GM23248 (cell line): ENCODE measurements at places on chromosomes 5 and 9.

GRCh38 chr5:111781200-111781599, 24.2 kb upstream of the NREP start:
- no peak for DNase-seq

GRCh38 chr9:10331157-10331556, 281.6 kb downstream of the PTPRD start:
- no peak for DNase-seq

DNA sequence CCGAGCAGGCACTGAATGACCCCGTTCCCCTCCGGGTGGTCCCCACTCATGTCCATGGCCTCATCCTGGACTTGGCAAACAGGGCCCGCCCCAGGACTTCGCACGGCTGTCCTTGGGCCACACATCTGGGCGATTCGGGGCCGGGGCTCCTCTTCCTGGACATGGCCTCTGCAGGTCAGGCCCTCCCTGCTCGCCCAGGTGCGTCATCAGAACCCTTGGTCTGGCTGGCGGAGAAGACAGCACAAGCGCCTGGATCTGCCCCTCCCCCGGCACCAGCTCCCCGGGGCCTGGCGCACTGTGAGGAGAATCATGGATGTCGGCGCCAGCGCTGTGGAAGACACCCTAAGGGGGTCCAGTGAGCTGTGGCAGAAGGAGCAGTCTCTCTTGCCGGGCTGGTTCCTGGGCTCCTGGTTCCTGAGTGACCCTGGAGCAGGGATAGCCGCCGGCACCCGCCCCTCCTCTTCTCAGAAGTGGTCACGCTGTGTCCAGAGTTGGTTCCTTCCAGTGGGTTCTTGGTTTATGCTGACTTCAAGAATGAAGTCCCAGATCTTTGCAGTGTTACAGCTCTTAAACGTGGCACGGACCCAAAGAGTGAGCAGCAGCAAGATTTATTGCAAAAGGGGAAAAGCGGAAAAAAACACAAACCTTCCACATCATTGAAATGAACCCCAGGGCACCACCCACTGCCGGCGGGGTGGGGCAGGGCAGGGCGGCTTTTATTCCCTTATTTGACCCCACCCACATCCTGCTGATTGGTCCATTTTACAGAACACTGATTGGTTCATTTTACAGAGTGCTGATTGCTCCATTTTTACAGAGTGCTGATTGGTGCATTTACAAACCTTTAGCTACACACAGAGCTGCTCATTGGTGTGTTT, 25.9 kb upstream of the SLC12A7 start:
- no peak for DNase-seq

DNA sequence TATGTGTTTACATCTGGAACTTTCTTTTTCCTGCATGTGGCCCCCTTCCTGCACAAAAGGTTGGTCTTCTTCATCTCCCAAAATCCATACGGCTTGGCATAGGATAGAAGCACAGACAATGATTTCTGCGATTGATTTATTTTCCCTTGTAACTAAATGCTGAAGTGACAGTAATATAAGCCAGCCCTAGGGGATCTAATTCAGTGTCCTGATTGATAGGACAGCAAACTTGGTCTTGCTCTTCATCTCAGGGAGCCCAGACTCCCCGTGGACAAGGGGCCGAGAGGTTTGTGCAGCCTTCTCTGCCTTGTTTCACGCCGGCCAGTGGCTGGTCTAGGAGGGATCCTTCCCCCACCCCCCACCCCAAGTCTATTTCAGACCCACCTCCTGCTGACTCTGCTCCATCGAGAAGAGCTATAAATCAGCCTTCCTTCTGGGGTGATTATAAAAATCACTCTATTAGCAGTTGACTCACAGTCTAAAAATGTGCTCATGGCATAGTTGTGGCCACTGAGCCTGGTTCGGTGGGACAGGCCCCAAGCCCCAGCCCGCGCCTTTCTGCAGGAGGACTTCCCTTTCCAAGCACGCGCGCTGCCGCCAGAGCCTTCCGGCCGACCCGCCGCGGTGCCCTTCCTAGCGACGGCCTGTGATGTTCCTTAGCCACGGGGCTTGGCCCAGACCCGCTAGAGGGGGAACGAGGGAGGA, 89.8 kb upstream of the COL5A1 start:
- DNase-seq, result peak; percentile 93

- DNase-seq, result no peak
These were observed 88.8 kb downstream of the NSUN2 start for GRCh38 chr5:6543830-6544560.

DNA sequence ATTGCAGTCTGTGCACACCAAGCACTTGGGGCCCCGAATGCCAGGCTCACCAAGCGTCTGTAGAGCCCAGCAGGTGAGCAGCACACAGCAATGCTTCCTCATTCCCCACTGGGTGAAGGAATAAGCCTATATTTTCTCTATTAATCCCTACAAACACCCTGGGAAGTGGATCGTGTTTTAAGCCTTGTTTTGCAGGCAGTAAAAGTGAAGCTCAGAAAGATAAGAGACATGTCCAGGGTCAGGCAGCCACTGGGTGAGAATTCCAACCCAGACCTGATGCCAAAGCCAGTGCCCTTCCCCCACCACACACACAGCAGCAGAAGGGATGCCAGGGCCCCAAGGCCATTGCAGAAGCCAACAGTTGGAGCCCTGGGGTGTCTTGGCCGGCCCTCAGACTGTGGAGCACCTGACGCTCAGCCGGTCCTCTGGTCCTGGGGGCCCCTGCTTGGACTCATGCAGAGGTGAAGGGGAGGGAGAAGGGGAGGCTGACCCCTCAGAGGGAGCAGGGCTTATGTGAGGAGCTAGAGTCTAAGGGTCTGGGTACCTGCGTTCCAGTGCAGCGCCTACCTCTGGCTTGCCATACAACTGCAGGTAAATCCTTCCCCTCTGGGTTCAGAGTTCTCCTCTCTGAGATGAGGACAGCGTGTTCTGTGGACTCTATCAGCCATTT, 26.3 kb upstream of the SYNPO start:
- DNase-seq, result no peak

- DNase-seq, result no peak
These were observed 134.1 kb upstream of the ZNF462 start for GRCh38 chr9:106728860-106729259.

GRCh38 chr5:124604419-124604818, 142.0 kb downstream of the ZNF608 start:
- DNase-seq, result no peak

- no peak for DNase-seq
These were observed 19.4 kb downstream of the DAP start for GRCh38 chr5:10741661-10742060.

DNA sequence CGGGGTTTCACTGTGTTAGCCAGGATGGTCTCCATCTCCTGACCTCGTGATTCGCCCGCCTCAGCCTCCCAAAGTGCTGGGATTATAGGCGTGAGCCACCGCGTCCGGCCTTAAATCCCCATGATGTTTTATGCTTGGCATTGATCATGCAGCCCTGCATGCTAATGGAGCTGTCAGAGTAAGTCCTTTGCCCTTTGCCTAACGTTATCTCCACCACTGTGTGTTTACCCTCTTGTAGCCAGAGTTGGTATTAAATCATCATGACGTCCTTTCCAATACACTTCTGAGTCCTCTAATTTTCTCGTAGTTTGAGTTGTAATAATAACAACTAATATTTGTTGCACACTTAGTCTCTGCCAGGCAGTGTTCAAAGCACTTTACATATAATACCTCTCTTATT, 57.2 kb upstream of the ZFAND5 start:
- DNase-seq, result no peak

- no peak for DNase-seq
These were observed 21.7 kb downstream of the CCL28 start for GRCh38 chr5:43390471-43390870.

DNA sequence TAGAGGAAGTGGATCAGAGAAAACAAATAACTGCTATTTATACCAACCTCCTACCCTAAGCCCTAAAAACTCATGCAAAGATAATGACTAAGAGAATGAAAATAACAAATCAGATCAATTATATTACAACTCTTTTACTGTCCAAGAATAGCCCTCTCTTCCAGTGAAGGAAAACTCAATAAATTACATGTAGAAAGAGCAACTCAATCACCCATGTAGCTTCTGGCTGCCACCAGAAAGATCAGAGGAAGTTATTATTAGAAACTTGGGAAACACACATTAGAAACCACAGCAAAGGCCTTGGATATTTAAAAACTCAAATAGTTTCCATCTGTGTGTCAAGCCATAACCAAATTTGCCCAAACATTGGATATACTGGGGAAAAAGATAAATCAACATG, 134.0 kb upstream of the TARS1 start:
- peak; percentile 44 for DNase-seq

- peak; percentile 94 for DNase-seq
These were observed 190.0 kb downstream of the FANCC start for GRCh38 chr9:95127249-95128176.

DNA sequence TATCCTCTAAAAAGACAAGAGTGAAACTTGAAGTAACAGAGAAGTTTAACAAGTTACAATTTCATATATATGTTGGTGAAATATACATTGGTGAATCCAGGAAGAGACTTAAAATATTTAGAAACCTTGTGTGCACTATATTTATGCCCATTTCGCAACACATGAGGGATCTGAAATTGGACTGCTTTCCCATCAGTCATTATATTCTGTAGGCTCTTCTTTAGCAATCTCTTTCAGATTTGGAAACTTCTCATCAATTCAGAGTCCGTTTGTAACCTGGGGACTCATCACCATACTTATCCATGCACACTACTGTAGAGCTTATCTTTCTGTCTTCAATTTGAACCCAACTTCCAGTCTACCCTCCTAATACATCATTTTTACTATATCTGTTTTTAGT, 2.1 kb downstream of the ITGA1 start:
- DNase-seq, result no peak

GRCh38 chr5:122674385-122674784, 100.5 kb upstream of the SNX2 start:
- DNase-seq, result peak; percentile 56

DNA sequence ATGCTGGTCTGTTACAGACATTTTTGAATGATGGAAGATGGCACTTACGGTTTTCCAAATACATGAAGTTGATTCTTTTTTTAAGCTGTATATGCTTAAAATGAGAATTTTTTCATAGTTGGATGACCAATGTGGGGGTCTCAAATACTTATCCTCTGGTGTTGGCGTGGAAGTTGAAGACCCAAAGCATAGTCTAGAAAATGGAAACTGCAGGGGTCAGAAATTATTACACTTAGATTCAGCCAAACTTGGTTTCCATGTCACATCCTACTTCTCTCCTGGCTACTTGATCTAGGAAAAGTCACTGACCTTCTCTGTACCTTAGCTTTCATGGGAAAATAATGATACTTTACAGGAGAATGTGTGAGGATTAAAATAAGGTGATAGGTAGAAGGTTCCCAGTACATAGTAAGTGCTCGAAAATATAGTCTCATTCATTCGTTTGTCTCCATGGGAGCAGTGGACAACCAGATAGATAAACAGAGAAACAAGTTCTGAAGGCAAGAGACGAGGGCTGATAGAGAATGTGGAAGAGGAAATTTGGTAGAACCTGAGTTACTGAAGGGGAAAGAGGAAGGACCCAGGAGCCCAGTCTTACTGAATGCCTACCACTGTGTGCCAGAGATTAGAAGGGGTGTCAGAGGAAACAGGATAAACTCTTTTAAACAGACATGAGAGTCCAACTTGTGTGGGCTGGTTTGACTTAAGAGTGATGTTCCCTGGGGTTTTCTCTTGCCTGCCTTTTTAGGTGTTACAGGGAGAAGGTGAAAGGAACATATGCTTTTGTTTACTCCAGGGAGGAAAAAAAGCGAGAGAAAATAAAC, 560.3 kb upstream of the KLF4 start:
- no peak for DNase-seq

DNA sequence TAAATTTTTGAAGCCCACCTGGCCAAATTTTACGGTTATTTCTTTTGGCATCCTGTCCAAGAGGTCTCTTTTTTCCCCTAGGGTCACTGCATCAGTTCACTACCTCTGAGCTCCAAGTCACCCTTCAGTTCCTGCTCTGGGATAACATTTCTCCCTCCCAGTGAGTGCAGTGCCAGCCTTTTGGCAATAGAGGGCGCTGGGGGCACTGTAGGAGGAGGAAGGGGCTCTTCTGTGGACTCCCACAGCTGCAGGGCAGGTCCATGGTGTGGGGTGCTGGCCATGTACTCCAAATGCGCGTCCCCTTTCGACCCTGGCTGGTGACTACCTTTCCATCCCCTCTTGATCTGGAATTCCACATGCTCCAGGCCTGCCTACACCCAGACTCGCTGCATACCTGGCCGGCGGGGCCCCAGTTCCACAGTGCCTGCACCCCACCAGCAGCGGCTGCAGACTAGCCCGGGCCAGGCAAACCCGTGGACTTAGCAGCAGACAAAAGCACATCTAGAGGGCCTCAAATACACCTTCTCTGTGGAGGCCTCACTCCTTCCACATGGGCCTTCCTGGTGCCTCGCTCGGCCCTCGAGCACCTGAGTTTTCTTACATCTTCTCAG, 20.3 kb upstream of the NINJ1 start:
- peak; percentile 37 for DNase-seq

GRCh38 chr5:51373880-51374523, 9.2 kb upstream of the ISL1 start:
- no peak for DNase-seq

- DNase-seq, result peak; percentile 7
These were observed 99.6 kb downstream of the PARP8 start for GRCh38 chr5:50766042-50766441.

DNA sequence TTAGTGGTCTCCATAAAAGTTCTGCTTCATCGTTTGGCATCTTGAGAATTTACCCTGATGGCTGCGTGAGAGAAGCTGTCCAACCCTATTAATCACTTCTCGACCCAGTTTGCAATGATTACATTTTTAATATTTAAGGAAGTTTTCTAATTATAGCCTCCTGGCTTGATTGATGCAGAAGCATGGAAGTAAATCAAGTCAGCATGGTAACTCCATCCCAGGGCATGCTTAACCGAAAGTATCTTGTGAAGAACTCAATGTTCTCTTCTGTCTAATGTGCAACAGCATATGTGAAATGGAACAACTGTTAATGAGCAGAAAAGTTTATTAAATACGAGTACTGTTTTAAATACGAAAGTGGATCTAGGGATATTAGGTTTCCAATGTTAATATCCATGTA, 278.9 kb upstream of the CD180 start:
- DNase-seq, result peak; percentile 7

DNA sequence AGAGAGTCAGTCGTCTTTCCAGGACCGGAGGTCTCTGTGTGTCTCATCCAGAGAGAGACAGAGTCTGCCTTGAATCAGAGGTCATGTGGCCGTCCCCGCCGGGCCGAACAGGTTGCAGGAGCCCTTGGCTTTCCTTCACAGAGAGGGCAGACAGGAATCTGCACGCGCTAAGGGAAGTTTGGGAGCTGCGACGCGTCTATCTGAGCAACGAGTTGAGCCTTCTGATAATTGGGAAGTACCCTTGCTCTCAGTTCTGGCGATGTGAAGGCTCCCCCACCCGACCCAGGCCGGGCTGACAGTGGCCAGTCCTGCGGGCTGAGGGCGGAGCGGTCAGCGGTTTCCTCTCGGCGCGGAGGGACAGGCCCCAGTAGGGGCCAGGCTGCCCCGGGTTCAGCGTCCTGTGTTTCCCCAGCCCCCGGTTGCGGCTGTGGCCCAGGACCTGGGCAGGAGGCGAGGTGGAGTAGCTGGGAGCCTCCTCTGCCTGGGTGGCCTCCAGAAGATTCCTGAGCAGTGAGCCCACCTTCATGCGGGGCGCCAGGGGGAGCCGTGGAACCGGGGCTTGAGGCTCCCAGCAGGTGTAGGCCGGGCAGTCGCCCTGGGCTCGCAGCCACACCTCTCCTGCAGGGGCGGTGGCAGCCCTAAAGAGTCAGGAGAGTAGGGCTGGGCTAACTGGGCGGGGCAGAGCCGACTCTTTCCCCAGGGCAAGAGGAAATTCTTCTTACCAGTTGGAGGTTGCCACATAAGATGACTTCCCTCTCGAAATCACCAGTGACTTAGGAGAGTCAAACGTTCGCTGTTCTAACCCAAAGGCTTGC, 13.9 kb downstream of the NR2F1 start:
- no peak for DNase-seq
